ENCODE measurements at places on chromosomes 7 and 10.

DNA sequence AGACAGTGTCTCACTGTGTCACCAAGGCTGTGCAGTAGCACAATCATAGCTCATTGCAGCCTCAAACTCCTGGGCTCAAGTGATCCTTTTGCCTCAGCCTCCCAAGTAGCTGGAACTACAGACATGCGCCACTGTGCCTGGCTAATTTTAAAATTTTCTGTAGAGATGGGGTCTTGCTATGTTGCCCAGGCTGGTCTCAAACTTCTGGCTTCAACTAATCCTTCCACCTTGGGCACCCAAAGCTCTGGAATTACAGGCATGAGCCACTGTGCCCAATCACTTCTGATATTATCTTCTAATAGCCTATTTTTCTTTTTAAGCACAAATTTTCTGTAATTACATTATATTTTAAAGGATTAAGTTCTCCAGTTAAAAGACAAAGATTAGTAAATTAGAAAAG is 42.6 kb upstream of the ZC3HAV1 start:
- no peak for DNase-seq

GRCh38 chr7:122269241-122269640 is 35.3 kb downstream of the FEZF1 start:
- DNase-seq = no peak

GRCh38 chr10:26714415-26715136 is 17.1 kb downstream of the PDSS1 start:
- DNase-seq = no peak

DNA sequence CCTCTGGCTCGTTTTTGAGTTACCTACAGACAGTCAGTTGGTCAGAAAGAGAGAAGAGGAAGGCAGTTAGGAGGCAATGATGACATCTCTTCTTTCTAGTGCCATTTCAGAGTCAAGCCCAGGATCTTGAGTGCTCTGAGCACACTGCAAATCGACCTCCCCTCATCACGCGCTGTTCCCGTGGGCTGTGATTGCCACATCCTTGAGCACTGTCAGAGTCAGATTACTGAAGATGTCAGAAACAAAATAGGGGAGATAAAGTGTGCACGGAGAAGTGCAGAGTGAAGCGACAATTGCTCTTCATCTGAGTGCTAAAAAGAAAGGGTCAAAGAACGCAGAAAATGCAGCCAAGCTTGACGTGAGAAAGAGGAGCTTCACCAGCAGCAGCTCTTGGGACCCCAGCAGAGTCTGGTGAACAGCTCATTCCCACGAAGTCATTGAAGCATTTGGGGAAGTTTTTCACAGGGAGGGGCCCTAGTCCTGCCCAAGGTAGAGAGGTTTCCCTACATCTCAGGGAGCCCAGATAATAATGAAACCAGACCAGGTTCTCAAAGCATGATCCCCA is 661.7 kb upstream of the AUTS2 start:
- DNase-seq = no peak

GRCh38 chr10:103712898-103713498 is 142.4 kb downstream of the SH3PXD2A start:
- DNase-seq = peak; percentile 74

GRCh38 chr10:78316451-78316931 is 282.8 kb downstream of the RPS24 start:
- DNase-seq = peak; percentile 48

- DNase-seq = no peak
These were observed 271.3 kb upstream of the CACNA2D1 start for GRCh38 chr7:82714883-82715282.

GRCh38 chr10:116925056-116925455 is 75.8 kb downstream of the ENO4 start:
- DNase-seq = no peak

DNA sequence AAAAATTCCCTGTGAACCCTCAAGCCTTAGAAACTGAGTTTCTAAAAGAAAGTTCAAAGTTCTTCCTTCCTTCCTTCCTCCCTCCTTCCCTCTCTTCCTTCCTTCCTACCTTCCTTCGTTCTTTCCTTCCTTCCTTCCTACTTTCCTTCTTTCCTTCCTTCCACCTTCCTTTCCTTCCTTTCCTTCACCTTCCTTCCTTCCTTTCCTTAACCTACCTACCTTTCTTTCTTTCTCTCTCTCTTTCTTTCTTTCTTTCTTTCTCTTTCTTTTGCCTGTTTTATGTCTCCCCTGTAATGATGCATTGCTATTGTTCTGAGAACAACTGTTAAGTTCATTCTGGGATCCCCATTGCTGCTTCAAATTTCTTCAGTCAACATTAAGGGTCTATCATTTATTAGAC is 551.1 kb downstream of the TFEC start:
- no peak for DNase-seq

DNA sequence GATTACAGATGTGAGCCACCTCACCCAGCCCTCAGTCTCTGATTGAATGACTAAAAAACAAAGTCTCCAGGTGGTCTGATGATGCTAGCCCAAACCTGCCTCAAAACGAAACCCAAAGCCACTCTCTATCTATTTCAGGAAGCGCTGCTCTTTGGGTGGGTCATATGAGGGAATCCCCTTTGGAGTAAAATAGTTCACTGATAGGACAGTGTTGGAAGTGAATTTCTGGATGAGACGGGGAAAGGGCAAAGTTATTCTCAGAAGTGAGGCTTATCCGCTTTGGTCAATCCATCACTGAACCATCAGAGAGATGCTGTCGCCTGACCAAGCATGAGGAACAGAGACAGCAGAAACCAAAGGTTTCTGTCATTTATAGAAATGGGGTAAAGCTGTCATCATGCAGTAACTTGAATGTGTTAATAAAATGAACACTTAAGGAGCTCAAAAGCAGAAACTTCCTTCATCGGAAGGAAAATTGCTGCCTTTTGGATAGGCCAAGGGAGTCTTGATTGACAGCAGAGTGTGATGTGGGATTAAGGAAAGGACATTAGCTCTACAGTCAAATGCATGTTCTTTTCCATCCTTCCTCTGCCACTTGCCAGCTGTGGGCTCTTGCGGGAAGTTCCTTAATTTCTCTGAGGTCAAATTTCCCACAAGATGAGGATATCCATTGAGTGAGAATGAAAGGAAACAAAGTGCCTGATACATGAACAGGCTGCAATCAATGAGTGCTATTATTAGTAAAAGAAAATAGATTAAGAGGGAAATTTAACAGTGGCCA is 64.9 kb upstream of the C1QL3 start:
- peak; percentile 58 for DNase-seq

GRCh38 chr10:28177944-28178637 is 124.8 kb downstream of the MPP7 start:
- DNase-seq = no peak

- DNase-seq = peak; percentile 60
These were observed 18.0 kb downstream of the RNLS start for GRCh38 chr10:88565072-88565471.

Data from LHCN-M2 (cell line).